GM13977 (cell line): ENCODE measurements at places on chromosomes 12 and 14.

DNA sequence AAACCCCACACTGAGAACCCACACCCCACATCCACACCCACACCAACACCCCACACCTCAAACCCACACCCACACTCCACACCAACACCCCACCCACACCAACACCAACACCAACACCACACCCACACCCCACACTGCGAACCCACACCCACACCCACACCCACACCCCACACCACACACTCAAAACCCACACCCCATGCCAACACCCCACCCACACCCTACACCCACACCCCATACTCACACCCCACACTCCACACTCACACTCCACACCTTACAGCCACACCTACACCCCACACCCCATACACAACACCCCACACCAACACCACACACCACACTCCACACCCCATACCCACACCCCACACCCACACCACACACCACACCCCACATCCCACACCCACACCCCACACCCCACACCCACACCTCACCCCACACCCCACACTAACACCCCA lies 38.0 kb downstream of the TMEM120B start:
- DNase-seq, result no peak

DNA sequence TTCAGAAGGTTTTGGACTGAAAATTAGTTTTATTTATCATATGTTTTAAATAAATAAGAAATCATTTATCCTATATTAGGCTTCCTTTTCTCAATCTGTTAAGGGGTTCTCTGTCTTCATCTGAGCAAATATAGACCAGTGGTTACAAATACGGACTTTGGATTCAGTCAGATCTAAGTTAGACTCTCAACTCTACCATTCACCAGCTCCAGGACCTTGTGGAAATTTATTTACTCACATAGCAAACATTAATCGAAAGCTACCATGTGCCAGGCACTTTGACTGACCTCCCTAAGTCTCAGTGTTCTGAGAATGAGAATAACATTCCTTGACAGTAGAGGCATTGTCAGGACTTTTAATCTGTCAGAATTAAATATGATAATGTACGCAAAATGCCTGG lies 22.3 kb downstream of the KCNK10 start:
- DNase-seq, result no peak

GRCh38 chr14:51750542-51750941 lies 98.8 kb downstream of the FRMD6 start:
- no peak for DNase-seq

GRCh38 chr14:51789114-51789513 lies 71.3 kb upstream of the GNG2 start:
- DNase-seq, result no peak

DNA sequence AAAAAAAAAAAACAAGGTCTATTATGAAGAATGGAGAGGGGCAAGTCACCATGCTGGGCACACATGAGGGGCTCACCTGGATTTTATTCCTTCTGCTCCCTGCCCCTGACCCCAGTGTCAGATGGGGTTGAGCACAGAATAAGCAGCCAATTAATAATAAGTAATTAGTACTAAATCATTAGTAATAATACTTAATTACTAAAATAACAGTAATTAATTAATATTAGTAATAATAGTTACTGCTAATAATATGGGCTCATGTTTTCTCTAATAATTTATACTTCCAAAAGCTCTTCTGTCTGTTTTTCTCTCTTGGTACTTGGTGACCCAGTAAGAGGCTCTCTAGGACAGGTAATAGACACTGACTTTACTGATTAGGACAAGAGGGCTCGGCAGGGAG lies 360.9 kb downstream of the VRK1 start:
- no peak for DNase-seq

- no peak for DNase-seq
Observed at GRCh38 chr14:75934998-75935628, 46.7 kb downstream of the TGFB3 start.

GRCh38 chr12:107539196-107539939 lies 146.2 kb upstream of the PWP1 start:
- no peak for DNase-seq

GRCh38 chr14:90276646-90277367 lies 20.5 kb downstream of the PSMC1 start:
- no peak for DNase-seq
